ENCODE measurements at places on chromosomes 5 and 9. TPM values are rescaled to one million over a fixed set of nuclear protein-coding genes. Genes with fewer than 3 reads are reported as not detected.

The PTGDS gene
- polyA plus RNA-seq: not detected

The OR1Q1 gene
- not detected for polyA plus RNA-seq

The FOXI1 gene
- polyA plus RNA-seq: not detected

The IFNA2 gene
- polyA plus RNA-seq: not detected

GRCh38 chr5:35339006-35339405 is 108.7 kb upstream of the PRLR start:
- DNase-seq: no peak

- no peak for DNase-seq
Observed at GRCh38 chr9:33852216-33852826, 35.4 kb downstream of the UBE2R2 start.

DNA sequence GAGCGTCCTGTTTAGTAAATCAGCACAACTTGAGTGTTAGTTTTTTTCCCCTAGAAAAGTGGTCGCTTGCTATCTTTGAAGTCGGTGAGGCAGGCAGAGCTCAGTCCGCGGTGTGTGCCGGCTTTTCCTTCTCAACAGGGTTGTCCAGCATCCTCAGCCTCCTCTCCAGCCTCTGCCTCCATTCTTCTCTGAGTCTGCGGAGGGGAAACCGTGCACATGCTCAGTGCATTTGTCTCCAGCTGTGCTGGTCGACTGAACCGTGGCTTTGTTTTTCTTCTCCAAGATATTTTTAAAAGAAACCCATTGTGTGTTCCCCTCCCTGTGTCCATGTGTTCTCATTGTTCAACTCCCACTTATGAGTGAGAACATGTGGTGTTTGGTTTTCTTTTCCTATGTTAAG is 25.3 kb downstream of the FAM240B start:
- DNase-seq: no peak

DNA sequence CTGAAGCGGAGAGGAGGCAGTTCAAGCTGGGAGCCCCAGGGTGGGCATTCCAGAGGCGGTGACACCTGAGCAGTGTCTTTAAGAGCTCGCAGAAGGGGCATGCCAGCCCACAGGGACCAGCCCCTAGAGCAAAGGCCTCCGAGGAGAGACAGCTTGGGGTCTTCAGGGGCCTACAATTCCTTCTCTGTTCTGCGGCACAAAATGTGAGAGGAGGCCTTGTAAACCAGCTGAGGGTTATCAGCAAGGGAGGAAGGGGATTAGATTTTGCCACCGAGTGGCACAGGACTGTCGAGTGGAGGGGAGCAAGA is 505 bp upstream of the SIGMAR1 start:
- no peak for DNase-seq

GRCh38 chr5:168404365-168404764 is 81.9 kb upstream of the RARS1 start:
- DNase-seq: no peak

- DNase-seq: no peak
Observed at GRCh38 chr9:7320841-7321240, 478.7 kb downstream of the DMAC1 start.

DNA sequence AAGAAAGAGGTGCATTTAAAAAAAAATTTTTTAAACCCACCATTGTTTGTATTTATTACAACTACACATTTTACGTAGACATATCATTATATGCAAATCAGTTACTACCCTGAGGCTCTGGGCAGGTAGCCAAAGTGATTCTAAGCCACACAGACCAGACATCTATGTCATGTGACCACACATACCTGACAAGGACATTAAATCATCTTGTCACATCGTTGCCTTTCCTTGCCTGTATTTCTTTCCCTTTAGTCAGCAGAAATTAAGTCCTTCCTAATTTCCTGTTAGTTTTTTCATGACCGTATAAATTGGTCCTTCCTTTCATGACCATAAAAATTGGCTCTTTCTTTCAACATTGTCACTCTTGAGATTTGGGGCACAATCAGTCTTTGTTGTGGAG is 134.2 kb upstream of the MARCHF11 start:
- DNase-seq: no peak

DNA sequence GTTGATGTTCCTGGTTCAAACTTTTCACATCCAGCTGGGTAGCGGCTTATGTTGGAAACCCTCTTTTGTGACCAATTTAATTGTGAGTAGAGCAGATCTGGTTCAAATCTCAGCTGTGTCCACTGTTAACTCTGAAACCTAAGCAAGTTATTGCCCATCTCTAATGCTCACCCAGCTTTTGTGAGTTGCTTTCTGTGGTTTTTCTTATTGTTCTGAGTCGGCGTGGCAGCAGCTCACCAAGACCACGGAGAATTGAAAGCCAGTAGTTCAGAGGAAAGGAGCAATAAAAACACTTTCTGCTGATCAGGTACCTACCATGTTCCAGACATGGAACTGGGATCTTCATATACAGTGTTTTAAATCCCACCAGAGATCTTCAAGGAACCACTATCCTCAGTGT is 114.4 kb downstream of the DOCK2 start:
- no peak for DNase-seq

GRCh38 chr5:80215523-80215922 is 40.3 kb downstream of the SERINC5 start:
- DNase-seq: no peak

DNA sequence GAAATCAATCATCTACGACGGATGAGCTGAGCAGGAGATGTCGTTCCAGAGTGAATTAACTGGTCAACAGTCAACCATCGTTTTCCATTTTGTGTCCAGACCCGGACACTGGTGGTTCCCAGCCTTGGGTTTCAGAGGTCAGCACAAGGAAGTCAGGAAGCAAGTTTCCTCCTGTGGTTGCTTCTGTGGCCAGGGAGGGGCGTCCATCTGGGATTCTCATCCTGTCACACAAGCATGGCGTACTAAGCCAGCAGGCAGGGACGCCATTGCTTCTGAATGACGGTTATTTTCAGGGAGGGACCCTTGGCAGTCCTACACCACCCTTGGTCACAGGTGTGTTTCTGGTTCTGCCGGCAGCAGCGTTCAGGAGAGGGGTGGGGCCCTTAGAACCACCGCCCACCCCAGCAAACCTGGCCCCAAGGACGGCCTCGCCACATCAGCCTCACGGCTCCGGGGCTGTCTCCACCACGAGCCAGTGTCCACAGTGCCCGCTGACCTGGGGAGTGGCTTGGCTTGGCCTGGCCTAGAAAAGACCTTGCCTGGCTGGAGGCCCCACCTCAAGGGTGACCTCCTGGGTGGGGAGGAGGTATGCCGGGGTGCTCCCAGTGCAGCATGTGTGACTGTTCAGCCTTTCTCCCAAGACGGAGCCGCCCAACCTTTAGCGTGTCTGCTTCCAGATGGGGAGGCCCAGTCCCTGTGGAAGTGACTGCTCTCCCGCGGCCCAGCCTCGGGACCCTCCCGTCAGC is 25.2 kb downstream of the NDUFS6 start:
- DNase-seq: no peak

DNA sequence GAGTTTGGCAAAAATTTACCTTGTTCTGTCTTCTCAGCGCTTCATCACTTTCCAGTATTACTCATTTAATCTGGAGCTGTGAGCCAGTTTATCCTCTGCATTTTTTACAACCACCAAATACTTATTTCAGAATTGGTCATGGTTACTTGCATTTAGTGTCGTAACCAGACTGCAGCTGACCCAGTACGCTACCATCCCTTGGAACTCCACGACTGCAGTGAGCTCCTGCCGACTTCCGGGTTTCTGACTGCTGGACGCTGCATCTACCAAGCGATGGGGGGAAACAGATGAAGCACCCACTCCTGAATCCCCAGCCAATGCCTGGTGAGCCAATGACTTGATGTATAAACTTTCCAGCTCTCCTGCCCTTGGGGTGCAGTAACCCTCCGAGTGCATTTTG is 174.4 kb upstream of the PRLR start:
- no peak for DNase-seq
